ENCODE measurements at places on chromosomes 3 and 15. TPM values are rescaled to one million over a fixed set of nuclear protein-coding genes. Genes with fewer than 3 reads are reported as not detected.

- H3K4me1 ChIP-seq: no peaks in the 10 kb centered on the region
- no peaks in the 10 kb centered on the region for H3K36me3 ChIP-seq
- DNase-seq: no peak
- H3K27me3 ChIP-seq: no peaks in the 10 kb centered on the region
- no peak overlapping the region for H3K4me3 ChIP-seq
- H3K27ac ChIP-seq: no peak overlapping the region
These were observed 563.8 kb downstream of the TBL1XR1 start for GRCh38 chr3:176633511-176633910.

- no peak overlapping the region for H3K4me3 ChIP-seq
- H3K27me3 ChIP-seq: no peaks in the 10 kb centered on the region
- no peak for DNase-seq
- peaks cover 33% of the 10 kb centered on the region for H3K4me1 ChIP-seq
These were observed 65.6 kb downstream of the CCNL1 start for GRCh38 chr3:157094301-157094700.

DNA sequence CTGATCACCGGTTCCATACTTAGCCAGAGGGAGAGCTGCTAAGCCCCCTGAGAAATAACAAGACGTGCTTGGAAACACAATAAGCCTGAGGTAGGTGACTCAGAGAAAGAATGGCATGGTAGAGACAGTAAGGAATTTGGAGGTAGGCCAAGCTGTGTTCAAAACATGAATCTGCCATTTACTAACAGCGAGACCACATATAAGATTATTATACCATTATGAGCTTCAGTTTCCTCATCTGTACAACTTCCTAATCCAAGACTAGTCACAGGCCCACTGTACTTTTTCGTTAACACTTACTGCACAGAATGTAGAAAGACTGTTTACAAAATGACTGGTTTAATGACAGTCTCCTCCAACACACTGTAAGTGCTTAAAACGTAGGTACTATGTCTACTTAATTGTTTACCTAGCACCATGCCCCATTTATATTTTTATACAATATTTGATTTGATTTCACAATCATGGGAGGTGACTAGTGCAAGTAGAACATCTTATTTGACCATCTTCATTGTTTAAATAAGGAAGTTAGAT, 25.7 kb downstream of the ATOSA start:
- DNase-seq: no peak
- H3K4me3 ChIP-seq: no peak overlapping the region
- H3K4me1 ChIP-seq: peaks cover 35% of the 10 kb centered on the region
- no peaks in the 10 kb centered on the region for H3K36me3 ChIP-seq

GRCh38 chr3:24069045-24069444, 124.0 kb downstream of the NR1D2 start:
- H3K27ac ChIP-seq: no peak overlapping the region
- no peaks in the 10 kb centered on the region for H3K36me3 ChIP-seq
- peak; percentile 26 for DNase-seq
- peaks cover 6% of the 10 kb centered on the region for H3K4me1 ChIP-seq
- H3K4me3 ChIP-seq: no peak overlapping the region

GRCh38 chr3:128745742-128746141, 19.8 kb downstream of the RAB7A start:
- H3K4me3 ChIP-seq: no peak overlapping the region
- peaks cover 55% of the 10 kb centered on the region for H3K4me1 ChIP-seq
- peaks cover 37% of the 10 kb centered on the region for H3K36me3 ChIP-seq
- no peak overlapping the region for H3K27ac ChIP-seq
- DNase-seq: no peak

GRCh38 chr15:62781081-62781497, 261.5 kb upstream of the TPM1 start:
- peak overlapping the region; percentile 47 for H3K27ac ChIP-seq
- H3K4me1 ChIP-seq: peaks cover 21% of the 10 kb centered on the region
- no peak overlapping the region for H3K4me3 ChIP-seq
- DNase-seq: no peak
- H3K36me3 ChIP-seq: peaks cover 38% of the 10 kb centered on the region

DNA sequence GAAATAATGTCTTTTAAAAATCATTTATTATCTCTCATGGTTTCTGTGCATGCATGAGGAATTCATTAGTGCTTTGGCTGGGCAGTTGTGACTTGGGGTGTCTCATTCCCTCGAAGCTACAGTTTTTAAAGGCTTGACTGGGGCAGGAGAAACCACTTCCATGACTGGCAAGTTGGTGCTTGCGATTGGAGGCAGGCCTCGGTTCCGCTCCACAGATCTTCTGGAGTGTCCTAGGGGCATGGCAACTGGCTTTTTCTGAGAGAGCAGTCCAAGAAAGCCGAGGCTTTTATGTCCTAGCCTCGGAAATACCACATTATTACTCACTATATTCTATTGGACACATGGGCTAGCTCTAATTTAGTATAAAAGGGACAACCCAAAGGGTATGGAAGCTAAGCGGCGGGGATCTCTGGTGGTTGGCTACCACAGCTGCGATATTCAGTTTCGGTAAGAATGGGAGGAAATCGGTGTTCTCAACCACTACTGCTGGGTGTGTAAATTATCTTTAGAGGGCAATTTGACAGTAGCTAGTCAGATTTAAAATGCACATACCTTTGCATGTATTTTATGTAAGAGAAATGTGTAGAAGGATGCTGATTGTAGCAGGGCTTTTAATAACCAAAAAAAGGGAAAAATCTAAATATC, 48.8 kb upstream of the TOP2B start:
- no peak overlapping the region for H3K4me3 ChIP-seq
- H3K27me3 ChIP-seq: no peaks in the 10 kb centered on the region
- no peak for DNase-seq
- H3K36me3 ChIP-seq: no peaks in the 10 kb centered on the region
- no peaks in the 10 kb centered on the region for H3K4me1 ChIP-seq
- H3K27ac ChIP-seq: no peak overlapping the region

GRCh38 chr3:39644176-39644575, 165.2 kb upstream of the MYRIP start:
- H3K27ac ChIP-seq: no peak overlapping the region
- no peak overlapping the region for H3K4me3 ChIP-seq
- no peaks in the 10 kb centered on the region for H3K36me3 ChIP-seq
- no peaks in the 10 kb centered on the region for H3K27me3 ChIP-seq
- H3K4me1 ChIP-seq: no peaks in the 10 kb centered on the region

GRCh38 chr3:13025090-13025489, 48.1 kb downstream of the IQSEC1 start:
- peaks cover 12% of the 10 kb centered on the region for H3K4me1 ChIP-seq
- no peak overlapping the region for H3K4me3 ChIP-seq
- H3K27ac ChIP-seq: no peak overlapping the region
- DNase-seq: no peak

DNA sequence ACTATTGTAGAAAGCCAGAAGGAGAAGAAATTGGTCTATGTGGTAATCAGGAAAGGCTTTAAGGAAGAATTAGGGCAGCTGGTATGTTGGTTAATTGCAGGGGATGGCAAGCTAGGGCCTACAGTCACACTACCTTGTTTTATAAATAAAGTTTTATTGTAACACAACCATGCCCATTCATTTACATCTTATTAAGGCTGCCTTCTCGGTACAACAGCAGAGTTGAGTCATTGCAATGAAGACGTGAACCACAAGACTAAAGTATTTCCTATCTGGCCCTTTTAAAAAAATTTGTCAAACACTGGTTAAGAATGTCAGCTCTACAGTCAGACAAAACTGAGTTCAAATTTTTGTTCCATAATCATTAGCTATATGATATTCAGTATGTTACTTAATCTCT, 8.3 kb downstream of the SERPINI1 start:
- no peaks in the 10 kb centered on the region for H3K4me1 ChIP-seq
- no peak overlapping the region for H3K27ac ChIP-seq
- H3K27me3 ChIP-seq: no peaks in the 10 kb centered on the region
- DNase-seq: no peak

DNA sequence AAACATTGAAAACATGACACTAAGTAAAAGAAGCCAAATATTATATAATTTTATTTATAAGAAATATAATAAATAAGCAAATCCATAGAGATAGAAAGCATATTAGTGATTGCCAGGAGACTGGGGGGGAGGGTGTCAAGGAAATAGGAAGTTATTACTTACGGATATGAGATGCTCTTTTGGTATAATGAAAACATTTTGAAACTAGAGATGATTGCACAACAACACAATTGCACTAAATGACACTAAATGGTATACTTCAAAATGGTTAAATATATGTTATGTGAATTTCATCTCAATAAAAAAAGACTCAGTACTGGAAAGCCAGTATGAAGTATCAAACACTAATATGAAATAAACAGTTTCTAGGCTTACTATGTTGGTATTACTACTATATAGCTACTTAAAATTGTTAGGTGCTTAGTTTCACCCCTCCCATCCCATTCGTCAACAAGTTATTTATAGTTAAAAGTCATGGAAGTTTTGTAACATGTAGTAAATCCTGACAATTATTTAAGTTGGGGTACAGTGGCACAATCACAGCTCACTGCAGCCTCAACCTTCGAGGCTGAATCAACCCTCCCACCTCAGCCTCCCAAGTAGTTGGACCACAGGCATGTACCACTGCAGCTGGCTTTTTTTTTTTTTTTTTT, 43.7 kb downstream of the STAG1 start:
- no peak overlapping the region for H3K27ac ChIP-seq
- H3K36me3 ChIP-seq: no peaks in the 10 kb centered on the region
- DNase-seq: no peak
- no peaks in the 10 kb centered on the region for H3K27me3 ChIP-seq
- H3K4me1 ChIP-seq: no peaks in the 10 kb centered on the region

- no peak for DNase-seq
- H3K27ac ChIP-seq: no peak overlapping the region
- H3K36me3 ChIP-seq: no peaks in the 10 kb centered on the region
- H3K27me3 ChIP-seq: no peaks in the 10 kb centered on the region
- H3K4me1 ChIP-seq: peaks cover 40% of the 10 kb centered on the region
These were observed 3.2 kb upstream of the ATP13A3 start for GRCh38 chr3:194489736-194490612.

DNA sequence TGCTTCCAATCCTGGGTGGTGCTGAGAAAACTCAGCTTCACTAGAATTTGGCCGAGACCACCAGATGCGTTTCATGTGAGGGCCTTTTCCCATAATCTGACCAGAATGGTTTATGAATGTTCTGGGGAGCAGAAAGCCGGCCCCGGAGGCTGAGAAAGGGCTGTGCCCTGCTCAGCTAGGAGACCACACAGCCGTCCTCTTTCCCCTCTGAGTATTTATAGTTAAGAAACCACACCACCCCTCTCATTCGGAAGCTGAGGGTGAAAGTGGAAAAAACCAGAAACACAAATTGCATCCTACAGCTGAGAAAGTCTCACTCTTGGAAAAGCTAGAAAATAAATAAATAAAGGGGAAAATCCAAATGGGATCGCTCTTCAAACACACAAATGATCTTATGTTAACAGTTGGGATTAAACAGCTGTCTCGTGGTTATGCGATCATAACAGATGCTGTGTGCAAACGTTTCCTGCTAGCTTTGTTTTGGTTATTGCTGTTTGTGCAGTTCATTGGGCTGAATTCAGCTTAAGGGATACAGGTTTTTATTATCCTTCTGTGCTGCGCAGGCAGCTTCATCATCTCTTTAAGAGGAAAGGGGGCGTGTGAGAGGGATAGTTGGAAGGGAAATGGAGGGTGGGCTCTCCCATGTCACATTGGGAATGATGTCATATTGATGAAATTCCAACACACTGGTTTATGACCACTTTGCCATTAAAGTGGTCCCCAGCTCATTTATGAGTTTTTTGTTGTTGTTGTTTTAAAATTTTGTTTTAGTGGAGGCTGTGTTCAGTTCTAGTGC, 1026.2 kb upstream of the NR2F2 start:
- no peak overlapping the region for H3K4me3 ChIP-seq
- no peaks in the 10 kb centered on the region for H3K27me3 ChIP-seq
- peak; percentile 84 for DNase-seq
- H3K36me3 ChIP-seq: no peaks in the 10 kb centered on the region
- H3K27ac ChIP-seq: peak overlapping the region; percentile 49
- H3K4me1 ChIP-seq: peaks cover 3% of the 10 kb centered on the region

DNA sequence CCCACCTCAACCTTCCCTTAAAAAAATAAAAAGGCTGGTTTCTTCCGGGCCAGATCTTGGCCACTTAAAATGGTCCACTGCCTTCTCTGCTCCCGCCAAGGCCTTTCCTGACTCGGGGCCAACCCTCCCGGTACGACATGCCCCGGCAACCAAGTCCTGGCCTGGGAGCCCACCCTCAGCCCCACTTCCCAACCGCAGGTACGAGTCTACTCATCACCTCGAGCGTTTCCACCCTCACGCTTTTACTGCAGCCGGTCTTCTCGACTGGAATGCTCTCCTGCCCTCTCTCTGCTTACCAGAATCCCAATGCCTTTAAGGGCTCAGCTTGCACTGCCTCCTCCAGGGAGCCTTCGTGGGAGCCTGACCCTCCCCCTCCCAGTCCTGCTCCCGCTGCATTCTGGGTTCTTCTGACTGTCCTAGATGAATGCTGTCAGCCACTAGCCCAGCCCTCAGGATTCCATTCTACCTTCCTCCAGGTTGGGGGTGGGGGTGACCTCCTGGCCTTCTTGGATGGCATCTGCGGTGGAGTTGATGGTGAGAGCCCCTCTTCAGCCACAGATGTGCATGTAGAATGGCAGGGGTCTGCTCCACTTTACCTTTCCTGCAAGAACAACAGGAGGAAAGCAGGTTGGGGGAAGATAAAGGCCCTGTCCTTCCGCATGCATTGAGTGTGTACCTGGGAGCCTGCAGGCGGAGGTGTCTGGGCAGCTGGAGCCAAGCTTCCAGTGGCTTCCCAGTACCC, 1.1 kb upstream of the CSRNP1 start:
- no peaks in the 10 kb centered on the region for H3K36me3 ChIP-seq
- H3K27ac ChIP-seq: peak overlapping the region; percentile 100
- H3K27me3 ChIP-seq: no peaks in the 10 kb centered on the region
- no peak for DNase-seq
- peaks cover 54% of the 10 kb centered on the region for H3K4me1 ChIP-seq
- H3K4me3 ChIP-seq: peak overlapping the region; percentile 100

GRCh38 chr15:101547737-101548136, 58.2 kb upstream of the PCSK6 start:
- no peak for DNase-seq
- no peaks in the 10 kb centered on the region for H3K4me1 ChIP-seq
- no peak overlapping the region for H3K27ac ChIP-seq
- H3K36me3 ChIP-seq: no peaks in the 10 kb centered on the region
- H3K27me3 ChIP-seq: no peaks in the 10 kb centered on the region

Gene RHOV
- 1.8 TPM for total RNA-seq

Gene TBC1D2B
- 38.2 TPM for total RNA-seq

Gene VIPR1
- 170 TPM for total RNA-seq

Gene CIDEC
- 1.5 TPM for total RNA-seq

Gene SEMA5B
- total RNA-seq: 1.8 TPM

Gene SLC24A1
- 4.6 TPM for total RNA-seq

Gene TBC1D23
- 7.0 TPM for total RNA-seq

Gene CKMT1B
- total RNA-seq: 118 TPM
